ENCODE measurements at places on chromosomes 3 and 15.

GRCh38 chr3:182711853-182712252 lies 81.5 kb upstream of the ATP11B start:
- no peak for DNase-seq

DNA sequence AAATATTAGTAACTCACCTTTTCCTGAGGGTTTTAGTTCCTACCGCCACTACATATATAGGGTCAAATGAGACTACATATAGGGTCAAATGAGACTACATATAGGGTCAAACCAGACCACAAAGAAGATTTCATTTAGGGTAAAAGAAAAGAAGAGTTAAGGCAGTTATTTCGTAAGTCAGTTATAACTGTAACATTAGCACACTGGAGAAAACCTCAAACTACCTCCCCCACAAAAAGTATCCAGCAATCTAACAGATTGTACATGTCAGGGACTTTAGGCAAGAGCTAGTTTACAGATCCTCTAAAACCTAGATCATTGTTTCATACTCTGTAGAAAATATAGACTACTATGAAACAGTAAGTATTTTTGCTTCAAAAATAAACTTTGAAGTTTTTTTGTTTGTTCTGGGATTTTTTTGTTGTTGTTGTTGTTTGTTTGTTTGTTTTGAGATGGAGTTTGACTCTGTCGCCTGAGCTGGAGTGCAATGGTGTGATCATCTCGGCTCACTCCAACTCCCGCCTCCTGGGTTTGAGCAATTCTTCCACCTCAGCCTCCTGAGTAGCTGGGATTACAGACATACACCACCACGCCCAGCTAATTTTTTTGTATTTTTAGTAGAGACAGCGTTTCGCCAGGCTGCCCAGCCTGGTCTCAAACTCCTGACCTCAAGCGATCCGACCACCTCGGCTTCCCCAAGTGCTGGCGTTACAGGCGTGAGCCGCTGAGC lies 92.4 kb upstream of the CGNL1 start:
- no peak for DNase-seq

DNA sequence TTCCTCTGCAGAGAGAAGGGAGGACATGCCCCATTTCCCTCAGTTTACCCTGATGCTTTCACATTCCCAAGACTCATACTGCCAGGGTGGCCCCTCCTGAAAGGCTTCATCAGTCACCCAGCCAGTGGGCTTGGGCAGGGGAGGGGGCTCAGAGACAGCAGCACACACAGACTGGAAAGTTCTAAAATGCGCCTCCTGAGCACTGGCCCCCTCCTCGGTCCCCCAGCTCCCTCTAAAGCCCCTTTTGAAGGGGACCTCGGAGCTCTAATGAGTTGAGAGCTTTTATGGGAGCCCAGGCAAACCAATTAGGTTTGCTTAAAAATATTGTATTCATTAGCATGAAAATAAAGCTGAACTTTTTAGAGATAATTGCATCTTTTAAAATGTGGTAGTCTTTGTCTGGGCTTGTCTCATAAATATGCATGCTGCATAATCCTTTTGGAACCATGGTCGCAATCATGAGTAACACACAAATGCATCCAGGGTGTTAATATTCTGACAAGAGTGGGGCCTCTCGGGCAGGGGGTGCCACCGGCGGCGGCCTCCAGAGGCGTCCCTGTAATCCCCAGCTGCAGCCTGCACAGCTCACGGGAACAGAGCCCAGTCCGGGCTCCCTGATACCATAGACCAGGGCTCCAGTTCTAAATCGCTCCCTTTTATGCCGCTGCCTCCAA lies 78.5 kb downstream of the RPLP1 start:
- DNase-seq = no peak

- DNase-seq = no peak
Measured at GRCh38 chr3:24494618-24495325, at the start of gene THRB. TSS of gene THRB (minus strand) at chr3:24494850.

- DNase-seq = no peak
Measured at GRCh38 chr3:142239421-142239820, 14.0 kb upstream of the GK5 start.

DNA sequence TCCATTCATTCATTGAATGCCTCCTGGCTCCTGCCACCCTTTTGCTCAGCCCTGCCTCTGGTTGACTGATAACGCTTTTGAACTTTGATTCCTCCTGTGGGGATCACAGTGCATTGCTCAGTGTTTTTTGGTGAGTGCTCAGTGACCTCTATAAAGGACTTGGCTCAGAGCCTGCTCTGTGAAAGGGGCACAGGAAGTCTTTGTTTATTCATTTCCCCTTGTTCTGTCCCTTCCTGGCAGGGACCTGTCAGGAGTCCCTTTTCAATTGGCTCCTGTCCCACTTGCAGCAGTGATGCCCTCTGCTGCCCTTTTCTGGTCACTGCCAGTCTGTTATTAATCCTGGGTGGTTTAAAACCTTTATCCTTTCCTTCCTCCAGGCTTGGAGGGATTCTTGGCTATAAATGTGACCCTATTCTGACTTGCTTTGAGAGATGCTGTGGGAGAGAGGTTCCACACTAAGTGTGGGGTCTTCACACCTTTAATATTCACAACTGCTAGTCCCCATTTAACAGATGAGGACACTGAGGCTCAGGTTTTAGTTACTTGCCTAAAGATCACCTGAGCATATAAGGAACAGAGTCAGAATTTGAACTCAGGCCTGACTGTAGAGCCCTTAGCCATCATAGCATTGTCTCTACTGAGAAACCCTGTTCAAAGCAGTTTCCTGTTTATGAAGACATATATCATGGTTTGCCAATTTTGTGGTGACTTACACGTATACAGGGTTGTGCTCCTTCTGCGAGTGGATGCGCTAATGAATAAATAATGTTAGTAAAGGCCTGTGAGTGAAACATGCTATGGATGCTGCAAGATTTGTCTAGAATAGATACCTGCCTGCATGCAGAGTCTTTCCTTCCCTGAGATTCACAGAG lies 23.2 kb upstream of the TATDN2 start:
- peak; percentile 51 for DNase-seq

DNA sequence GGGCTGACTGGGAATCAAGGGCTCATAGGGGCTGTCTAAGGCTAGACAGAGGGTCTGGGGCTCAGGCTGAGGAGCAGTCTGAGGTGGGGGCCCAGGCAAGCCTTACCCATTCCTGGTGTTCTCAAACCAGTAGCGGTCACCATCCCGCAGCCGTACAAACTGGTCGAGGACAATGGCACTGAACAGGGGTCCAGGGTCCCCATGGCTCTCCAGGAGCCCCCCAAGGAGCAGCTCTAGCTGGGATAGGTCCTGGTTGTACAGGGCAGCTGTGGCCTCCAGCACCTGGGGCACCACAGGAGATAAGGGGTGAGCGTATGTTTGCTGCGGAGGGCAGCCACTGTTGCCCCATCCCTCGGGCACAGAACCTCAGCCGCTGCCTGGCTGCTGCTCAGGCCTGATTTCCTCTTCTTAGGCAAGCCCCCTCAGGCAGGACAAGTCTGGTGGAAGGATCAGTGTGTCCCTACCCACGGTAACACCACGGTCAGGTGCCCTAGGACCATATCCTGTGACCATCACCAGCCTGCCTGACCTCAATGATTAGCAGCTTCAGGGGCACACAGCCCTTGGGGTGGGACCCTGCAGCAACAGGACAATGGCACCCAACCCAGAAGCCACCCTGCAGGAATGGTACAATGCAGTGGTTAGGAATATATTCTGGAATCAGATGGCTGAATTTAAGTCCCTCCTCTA lies 5.9 kb downstream of the DUOX2 start:
- no peak for DNase-seq

DNA sequence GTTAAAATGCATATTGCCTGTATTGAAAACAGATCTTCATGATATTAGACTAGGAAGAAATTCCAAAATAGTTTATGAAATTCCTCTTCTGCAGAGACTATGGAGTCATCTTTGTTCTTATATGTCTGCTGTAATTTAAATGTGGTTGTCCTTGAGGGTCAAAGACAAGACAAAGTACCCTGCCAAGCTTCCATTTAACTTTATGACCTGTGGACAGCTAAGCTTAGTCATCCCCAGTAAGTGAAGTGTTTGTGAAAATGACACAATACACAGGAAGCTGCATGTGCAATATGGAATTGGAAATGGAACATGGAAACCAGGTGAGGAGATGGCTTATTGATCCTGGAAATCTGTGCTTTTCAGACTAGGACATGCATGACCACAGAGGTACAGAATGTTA lies 68.5 kb upstream of the GBE1 start:
- DNase-seq = no peak

GRCh38 chr3:40524568-40525285 lies at the start of gene ZNF621:
TSS of gene ZNF621 (plus strand) at chr3:40524960. CDS start at chr3:40525841, 881 bp downstream.
- DNase-seq = peak; percentile 79

DNA sequence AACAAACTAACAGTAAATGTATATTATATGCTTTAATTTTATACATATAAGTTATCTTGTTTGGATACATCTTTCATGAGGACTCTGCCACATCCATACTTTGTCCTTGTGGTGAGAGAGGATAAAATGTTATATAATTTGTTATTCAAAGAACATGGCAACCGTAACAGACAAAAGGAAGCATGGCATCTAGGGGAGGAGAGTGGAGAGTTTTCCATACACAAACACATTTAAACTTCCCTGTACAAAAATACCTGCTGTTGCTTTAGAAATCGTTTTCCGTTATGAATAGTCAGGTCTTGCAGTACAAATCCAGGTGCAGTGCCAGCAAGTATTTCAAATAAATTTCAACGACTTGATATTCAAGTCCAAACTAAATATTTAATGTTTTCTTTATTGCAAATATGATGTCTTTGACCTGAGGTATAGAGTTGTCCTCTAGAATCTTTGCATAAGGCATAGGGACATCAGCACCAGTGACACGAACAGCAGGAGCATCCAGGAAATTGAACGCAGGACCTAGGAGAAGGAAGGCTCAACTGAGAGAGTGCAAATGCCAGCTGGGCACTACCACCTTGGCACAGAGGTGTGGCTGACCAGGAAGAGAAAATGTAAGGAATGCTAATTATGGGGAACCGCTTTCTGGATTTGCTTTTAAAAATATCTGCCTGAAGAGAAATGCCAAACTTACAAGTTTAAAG lies 5.8 kb downstream of the PDHB start:
- no peak for DNase-seq

GRCh38 chr3:124815781-124816180 lies 71.4 kb downstream of the ITGB5 start:
- DNase-seq = no peak

DNA sequence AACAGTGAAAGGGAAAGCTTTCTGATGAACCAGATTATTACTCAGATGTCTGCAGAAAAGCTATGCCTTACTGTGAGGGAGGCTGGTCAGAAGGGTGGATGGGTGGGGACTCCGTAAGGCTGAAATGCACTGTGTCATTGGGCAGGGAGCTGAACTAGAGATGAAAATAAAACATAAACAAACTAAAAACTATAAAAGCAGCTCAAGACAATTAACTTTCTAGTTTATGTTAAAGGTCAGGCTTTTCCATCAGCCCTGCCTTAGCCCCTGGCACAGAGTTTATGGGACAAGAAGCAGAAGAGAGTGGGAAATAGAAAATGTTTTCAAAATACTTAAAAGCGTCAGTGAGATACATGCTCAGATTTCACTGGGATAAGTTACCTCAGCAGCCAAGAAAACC lies 310.0 kb upstream of the UBE2E2 start:
- no peak for DNase-seq

DNA sequence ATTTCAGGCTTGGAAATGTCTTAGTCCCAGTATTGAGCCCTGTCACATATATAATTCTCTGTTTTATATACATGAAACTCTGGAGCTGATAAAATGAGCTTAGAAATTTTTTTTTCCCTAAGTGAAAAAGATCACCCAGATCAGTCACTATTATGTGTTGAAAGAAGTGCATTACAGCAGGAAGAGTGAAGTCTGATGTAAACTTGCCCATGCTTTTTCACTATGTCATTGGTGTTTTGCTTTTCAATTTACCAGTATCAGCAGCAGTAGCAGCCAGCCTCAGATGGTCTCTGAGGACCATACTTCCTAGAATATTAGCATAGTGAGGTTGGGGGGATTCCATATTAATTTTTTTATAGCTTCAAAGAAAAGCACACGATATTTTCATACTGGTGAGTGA lies 255.6 kb upstream of the KCNH8 start:
- DNase-seq = no peak

- no peak for DNase-seq
Measured at GRCh38 chr15:46280762-46281542, 646.1 kb downstream of the SQOR start.

GRCh38 chr3:175535351-175535750 lies 676.2 kb downstream of the NAALADL2 start:
- DNase-seq = no peak

DNA sequence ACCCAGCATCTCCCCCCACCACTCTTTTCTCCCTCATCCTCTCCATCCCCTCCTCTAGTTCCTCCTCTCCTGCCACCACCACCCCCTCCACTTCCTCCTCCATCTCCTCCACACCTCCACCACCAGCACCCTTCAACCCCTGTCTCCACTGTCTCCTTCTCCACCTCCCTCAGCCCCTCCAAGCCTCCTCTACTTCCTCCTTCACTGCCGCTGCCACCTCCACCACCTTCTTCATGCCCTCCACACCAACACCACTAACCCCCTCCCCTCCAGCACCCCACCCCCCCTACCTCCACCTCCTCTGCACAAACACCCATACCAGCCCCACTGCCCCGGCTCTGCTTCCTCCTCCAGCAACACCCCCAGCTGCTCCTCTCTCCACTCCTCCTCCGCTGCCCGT lies 88.0 kb downstream of the HES1 start:
- DNase-seq = no peak

DNA sequence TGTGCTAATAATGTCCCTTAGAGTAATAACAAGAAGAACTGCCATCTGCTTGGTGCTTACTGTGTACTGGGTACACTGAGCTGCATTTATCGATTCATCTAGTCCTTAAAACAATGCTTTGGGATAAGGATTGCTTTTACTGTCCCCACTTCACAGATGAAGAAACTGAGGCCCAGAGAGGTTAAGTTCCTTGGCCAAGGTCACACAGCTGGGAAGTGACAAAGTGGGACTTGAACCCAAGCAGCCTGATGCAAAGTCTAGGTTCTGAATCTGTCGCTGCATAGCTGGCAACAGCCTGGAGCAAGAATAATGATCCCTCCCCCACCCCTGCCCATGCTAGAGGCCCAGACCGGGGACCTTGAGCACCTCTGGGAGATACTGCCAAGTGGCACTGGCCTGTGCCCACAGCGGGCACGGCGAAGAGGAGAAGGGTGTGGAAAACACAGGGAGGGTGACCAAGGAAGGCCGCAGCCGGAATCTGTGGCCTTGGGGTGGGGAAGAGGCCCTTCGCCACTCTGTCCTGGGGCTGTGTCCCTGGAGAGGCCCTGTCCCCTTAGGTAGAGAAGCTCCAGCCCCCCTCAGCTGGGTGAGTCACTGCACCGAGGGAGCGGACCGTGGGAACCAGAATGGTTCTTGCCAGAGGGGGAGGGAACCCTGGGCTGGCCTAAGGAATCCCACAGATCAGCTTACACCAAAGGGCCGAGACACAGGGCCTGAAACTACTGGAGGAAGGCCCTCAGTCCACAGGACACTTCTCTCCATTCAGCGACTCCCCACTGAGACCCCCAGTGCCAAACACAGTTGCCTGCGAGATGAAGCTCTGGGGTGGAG lies 3.5 kb downstream of the PLXND1 start:
- DNase-seq = no peak

GRCh38 chr3:159733194-159733860 lies 255.3 kb upstream of the IL12A start:
- no peak for DNase-seq

- DNase-seq = no peak
Measured at GRCh38 chr3:167852216-167852615, 116.7 kb downstream of the SERPINI1 start.

GRCh38 chr15:71219645-71220044 lies 104.4 kb downstream of the THSD4 start:
- DNase-seq = no peak

GRCh38 chr3:78967061-78967460 lies 800.7 kb downstream of the ROBO1 start:
- no peak for DNase-seq

Data from activated effector memory CD4-positive, alpha-beta T cell treated with Interleukin-2 at 50 U/mL for 16 hours (primary cell).